ENCODE measurements at places on chromosomes 2 and 18.
A peak's percentile ranks its signal among the peaks of the same experiment; 100 is the strongest.

GRCh38 chr2:218031771-218032257, 29.0 kb upstream of the TNS1 start:
- DNase-seq: no peak

- peak; percentile 2 for DNase-seq
Observed at GRCh38 chr2:206158563-206159345, 490 bp downstream of the NDUFS1 start.

- DNase-seq: no peak
Observed at GRCh38 chr2:16861530-16861929, 195.9 kb upstream of the CYRIA start.

GRCh38 chr2:31038385-31038784, 99.9 kb downstream of the GALNT14 start:
- no peak for DNase-seq

GRCh38 chr2:10499275-10499907, 51.3 kb upstream of the ODC1 start:
- DNase-seq: no peak

- no peak for DNase-seq
Observed at GRCh38 chr2:61633250-61633649, 95.1 kb upstream of the XPO1 start.

GRCh38 chr2:69538872-69539548, 101.8 kb upstream of the NFU1 start:
- DNase-seq: no peak

- no peak for DNase-seq
Observed at GRCh38 chr2:203584784-203585183, 49.7 kb upstream of the RAPH1 start.

GRCh38 chr2:68039317-68039716, 23.5 kb downstream of the C1D start:
- no peak for DNase-seq

DNA sequence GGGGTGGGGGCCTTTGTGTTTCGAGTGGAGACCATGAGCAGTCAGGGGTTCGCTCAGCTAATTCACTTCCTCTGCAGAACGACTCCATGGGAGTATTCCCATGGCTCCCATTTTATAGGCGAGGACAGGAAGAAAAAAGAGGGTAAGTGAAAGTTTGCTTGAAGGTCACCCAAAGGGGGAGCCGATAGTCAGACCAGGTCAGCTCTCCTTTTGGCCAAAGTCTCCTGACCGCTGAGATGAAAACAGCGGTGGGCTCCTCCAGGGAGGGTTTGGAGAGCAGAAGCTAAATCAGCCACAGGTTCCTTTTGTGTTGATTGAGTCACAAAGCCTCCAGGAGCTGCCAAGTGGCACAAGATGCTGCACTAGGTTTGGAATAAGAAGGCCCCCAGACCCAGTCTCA, 34.1 kb upstream of the CTAGE1 start:
- no peak for DNase-seq

- peak; percentile 73 for DNase-seq
Observed at GRCh38 chr2:29923110-29923721, 1.8 kb upstream of the ALK start.

GRCh38 chr2:136005462-136006196, 20.2 kb upstream of the DARS1 start:
- no peak for DNase-seq

DNA sequence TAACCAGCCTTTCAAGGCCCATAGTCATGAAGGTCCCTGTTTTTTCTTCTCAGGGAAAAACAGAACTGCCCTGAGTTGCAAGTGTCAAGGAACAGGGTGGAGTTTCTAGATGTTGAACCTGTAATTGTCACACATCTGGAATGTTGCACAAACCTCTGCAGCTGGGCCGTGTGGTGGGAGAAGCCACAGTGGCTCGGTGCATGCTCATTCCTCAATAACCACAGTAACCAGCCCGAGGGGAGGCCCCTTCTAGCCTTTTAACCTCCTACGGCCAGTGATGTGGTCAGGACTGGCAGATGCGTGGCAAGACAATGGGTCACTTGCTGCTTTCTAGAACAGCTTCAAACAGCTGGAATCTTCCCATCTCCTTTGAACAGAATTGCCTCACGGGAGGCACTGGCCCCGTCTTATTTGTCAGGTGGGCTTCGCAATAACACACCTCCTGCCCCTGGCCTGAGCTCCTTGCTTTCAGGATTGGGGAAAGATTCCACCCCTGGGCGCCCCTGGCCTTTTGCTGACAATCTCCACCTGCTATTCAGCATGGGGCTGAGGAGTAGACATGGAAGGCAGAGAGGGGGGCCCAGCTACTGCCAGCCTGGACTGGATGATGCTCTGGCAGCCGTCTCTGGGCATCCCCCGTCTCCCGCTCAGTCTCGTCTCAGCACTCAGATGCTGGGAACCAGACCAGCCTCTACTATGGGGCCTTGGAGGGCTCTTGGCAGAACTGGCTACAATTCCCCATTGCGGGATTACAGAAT, 102.9 kb downstream of the KLHL29 start:
- DNase-seq: no peak

DNA sequence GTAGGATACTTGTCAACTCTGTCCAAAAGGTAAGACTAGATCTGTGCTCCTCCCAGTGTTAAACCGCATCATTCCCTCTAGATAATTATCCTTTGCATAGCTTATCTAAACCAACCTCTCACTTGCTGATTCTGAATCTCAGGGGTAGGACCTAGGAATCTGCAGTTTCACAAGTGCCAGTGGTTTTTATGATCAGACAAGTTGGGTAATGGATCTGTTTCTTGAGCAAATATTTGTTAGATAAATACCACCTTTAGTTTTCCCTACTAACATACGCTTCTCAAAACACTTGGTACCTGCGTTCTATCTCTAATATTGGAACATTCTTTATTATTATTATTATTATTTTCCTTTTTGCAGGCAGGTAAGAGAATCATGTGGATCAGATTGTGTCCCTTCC, 439.9 kb downstream of the PTPRM start:
- DNase-seq: no peak

- DNase-seq: no peak
Observed at GRCh38 chr2:238344035-238344434, 23.7 kb downstream of the TRAF3IP1 start.

DNA sequence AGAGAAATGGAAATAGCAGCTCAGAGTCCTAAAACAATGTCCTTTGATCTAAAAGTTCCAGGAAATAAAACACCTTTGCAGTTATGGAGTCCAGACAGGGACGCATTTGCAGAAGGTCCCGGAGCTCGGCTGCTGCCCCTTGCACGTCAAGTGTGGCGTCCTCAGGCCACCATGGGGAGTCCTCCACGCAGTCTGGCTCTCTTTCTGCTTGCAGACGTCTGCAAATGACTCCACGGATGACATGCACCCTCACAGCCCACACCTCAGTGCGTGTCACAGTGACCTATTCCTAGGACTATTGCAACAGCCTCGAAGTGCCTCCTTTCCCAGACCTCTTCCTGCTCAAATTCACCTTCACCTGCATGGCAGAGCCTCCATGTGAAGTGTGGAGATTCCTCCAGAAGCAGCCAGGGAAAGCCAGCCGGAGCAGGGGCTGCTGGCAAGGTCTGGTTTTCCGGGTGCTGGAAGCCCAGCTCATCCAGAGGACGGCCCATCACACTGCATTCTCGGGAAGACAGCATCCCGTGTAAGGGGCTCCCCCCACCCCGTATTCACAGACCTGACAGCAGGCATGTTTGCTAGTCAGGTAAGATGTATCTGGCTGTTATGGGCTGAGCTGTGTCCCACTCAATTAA, 137.7 kb downstream of the ASB1 start:
- DNase-seq: no peak

GRCh38 chr18:51132256-51132935, 65.1 kb downstream of the MEX3C start:
- DNase-seq: no peak

GRCh38 chr2:180607514-180608049, 372.8 kb upstream of the UBE2E3 start:
- no peak for DNase-seq

GRCh38 chr18:35826477-35826876, 146.0 kb upstream of the RMP24 start:
- no peak for DNase-seq

DNA sequence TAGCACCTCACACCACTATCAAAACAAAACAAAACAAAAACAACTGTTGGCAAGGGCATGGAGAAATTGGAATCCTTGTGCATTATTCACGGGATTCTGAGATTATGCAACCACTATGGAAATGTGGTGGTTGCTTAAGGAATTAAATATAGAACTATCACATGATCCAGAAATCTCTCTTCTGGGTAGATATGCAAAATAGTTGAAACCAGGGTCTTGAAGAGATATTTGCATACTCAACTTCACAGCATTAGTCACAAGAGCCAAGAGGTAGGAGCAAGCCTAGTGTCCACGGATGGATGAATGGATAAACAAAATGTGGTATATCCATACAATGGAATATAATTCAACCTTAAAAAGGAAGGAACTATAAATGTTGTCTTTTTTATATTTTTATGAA, 7.0 kb downstream of the TMEM131 start:
- DNase-seq: no peak

DNA sequence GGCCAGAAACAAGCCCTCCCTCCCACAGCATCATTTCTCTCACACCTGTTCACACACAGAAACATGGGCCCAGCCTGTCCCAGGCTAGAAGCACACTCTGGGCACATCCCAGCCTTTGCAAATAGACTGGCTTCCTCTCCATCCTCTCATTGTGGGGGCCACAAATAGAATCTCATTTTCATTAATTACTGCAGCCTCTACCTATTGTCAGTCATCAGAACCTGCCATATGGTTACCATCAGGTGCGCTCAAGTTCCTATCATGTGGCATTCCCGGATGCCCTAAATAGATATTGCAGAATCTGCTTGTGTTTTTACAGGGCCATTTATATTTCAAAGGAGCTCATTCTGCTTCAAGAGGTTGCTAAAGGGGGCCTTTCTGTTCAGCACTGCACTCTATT, 460.7 kb downstream of the BCL11A start:
- no peak for DNase-seq

Data from Kasumi-1 (cell line).